ENCODE measurements at places on chromosomes 3 and 15. TPM values are rescaled to one million over a fixed set of nuclear protein-coding genes. Genes with fewer than 3 reads are reported as not detected.

DNA sequence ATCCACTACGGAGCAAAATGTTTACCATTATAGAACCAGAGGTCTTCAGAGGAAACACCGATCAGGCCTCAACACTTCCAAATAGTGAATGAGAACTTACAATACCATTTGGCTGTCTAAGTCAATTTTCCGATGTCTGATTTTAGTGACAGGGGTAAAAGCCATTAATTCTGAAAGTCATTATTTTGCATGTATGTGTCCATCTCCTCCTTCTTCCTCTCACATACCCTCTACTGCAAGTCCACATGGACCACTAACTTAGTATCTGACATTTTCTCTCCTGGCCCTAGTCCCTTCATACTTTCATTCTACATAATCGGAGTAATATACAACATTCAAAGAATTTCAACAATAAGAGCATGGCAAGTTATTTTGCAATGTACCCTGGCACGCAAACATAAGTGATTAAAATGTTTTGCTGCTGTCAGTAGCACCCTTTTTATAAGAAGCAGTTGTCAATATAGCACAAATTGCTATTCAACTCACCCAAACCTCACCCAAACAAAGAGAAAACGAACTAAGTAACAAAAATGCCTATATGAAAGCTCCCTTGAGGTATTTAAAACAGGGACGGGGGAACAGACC lies 1.9 kb downstream of the TOP2B start:
- DNase-seq, result no peak

DNA sequence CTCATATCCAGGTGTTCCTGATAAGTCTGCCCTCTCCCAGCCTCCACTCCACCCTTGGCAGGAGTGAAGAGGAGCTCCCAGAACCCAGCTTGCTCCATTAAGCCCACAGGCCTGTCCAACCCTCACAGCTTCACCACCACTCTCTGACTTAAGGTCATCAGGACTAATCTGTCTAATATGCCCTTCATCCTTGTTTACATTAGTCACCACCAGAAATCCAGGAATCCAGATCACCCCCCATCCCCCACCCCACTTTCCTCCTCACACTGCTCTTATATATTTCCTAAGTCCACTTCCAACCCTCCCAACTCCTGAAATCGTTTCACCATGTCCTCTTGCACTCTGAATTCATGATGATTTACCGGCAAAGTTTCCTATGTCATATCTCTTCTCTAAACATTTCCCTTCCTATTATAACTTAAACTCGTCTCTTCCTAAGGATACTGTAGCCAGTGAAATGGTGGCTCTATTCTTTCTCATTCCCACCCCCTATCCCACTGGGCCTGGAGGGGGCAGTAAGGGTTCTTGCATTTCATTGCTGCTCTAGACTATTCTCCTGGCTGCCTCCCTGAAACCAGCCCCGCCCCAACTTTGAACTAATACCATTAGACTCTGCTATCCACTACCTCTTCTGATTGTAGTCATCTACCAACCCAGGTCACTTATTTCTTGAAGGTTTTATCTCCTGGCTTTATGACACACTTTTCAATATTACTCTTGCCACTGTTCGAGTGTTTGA lies 43.4 kb downstream of the PPP2R3A start:
- no peak for DNase-seq

- peak; percentile 87 for DNase-seq
These were observed 1.4 kb downstream of the CRTAP start for GRCh38 chr3:33115024-33115768.

GRCh38 chr15:49145651-49146609 lies 9.5 kb downstream of the COPS2 start:
- DNase-seq, result peak; percentile 71

DNA sequence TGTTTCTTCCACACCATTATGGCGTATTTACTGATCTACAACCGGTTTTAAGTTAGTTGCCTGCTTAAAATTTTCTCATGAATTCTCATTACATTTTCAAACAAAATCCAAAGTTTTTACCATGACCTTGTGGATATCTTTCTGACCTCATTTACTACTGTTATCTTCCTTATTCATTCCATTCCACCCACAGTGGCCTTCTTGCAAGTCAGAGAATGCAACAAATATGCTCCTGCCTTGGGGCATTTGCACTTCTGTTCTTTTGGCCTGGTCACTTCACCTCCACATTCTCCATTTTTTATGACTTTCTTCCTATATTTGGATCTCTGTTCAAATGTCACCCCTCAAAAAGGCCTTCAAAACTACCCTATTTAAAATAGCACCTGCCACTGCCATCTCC lies 8.8 kb upstream of the SLC15A2 start:
- no peak for DNase-seq

DNA sequence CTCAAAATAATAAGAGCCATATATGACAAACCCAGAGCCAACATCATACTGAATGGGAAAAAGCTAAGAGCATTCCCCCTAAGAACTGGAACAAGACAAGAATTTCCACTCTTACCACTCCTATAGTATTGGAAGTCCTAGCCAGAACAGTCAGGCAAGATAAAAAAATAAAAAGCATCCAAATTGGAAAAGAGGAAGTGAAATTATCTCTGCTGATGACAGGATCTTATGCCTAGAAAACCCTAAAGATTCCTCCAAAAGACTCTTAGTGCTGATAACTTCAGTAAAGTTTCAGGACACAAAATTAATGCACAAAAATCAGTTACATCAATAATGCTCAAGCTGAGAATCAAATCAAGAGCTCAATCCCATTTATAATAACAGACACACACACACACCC lies 45.9 kb upstream of the SLC2A2 start:
- DNase-seq, result no peak

DNA sequence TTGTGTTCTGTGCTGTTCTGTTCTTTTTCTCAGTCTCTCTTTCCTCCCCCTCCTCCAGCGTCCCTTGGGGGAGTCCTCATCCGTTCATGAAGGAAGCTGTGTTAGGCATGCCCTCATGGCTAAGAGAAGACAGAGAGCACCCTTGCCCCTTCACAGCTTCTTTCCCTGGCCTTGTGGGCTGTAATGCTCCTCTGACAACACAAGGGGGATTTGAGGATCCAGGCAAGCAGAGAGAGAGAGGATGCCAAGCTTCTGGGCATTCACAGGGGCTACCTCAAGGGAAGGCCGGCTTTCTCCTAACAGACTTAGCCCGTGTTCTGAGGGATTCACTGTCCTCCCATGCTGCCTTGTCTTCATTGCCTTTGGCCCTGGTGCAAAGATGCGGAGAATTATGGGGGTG lies 389.5 kb downstream of the LRTM1 start:
- no peak for DNase-seq

DNA sequence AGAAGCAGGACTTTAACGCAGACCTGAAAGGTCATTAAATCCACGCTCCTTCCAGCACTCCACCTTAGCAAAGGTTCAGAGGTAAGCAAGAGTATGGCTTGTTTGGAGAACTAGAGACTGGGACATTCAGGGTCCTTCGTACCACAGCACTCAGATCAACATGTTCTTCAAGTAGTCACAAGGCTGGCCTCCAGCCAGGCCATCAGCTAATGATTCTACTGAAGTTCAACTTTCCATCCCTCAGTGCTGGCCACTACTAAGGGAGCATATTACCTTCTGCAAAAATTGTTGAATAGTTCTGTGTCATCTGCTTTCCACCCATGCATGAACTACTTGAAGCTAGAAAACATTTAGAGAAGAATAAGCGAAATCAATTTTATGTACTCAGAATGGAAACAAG lies 17.6 kb downstream of the CD200R1L start:
- DNase-seq, result no peak

DNA sequence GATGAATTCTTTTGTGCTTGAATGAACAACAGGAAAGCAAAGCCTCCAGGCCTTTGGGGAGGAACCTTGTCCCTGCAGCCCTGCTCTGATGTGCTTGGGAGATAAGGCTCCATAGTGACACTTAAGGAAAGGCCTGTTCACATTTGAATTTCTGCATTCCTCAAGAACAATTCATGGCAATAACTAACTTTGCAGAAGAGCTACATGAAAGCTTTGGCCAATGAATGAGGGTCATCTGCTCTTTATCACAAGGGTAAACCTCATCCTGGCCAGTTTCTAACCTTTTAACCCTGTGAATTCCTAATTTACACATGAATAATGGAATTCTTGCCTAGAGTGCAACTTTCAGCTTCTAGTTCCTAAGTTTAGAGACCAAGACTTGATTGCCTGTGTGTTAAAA lies 5.6 kb downstream of the PRTG start:
- DNase-seq, result no peak

GRCh38 chr15:60937278-60937677 lies 291.8 kb downstream of the RORA start:
- no peak for DNase-seq

GRCh38 chr3:39019299-39019698 lies 32.4 kb downstream of the SCN11A start:
- no peak for DNase-seq

DNA sequence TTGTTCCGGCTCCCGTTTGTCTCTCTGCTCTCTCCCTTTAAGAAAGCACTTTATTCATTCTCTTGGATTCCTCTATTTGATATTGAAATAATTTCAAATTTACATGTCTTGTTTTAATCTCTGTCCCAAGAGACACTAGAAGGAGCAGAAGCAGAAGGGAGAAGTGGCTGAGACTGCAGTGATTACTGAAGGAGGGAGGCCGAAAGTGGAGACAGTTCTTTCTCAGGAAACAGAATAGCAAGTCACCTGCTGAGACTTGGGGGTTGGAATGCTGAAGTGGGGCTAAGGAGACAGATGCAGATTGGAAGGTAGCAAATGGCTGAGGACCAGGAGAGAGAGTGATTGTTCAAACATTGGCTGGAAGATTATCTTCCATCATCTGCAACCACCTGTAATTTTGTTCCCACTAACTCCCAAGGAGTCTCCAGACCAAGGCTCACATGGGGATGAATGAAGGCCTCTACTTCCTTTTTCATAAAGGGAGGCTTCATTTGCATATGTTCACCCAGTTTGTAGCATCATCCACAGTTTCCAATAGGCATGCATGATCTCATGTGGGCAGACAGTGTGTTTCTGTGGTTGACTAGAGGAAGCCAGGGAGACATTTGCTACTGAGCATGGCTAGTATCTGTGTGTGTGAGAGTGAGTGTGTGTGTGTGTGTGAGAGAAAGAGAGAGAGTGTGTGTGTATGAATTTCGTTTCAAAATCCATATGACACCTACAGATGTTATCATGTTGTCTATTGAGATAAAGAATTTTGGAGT lies 24.0 kb downstream of the LTF start:
- DNase-seq, result no peak

- no peak for DNase-seq
These were observed 2.2 kb upstream of the CRTAP start for GRCh38 chr3:33111581-33111980.

DNA sequence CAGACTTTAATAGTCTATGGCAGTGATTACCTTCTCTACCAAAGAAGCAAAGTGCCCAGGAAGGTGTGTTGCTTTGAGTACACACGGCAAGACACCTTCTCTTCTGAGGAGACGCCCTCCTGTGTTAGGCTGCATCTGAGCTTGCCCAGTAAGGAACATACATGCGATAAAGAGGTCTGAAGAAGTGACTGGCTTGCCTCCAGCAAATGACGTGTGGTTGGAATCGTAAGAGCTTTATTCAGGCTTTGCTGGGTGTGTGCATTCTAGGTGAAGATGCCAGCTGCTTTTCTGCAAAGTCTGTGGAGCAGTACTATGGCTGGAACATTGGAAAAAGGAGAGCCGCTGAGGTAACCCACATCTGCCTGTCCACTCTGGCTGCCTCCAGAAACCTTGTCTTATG lies 22.4 kb downstream of the MAP6D1 start:
- peak; percentile 15 for DNase-seq

- no peak for DNase-seq
These were observed 48.0 kb upstream of the TNIK start for GRCh38 chr3:171508206-171508605.

- DNase-seq, result no peak
These were observed 73.1 kb upstream of the PRR23E start for GRCh38 chr3:127119693-127120464.

GRCh38 chr15:56598991-56599390 lies 134.1 kb upstream of the MNS1 start:
- DNase-seq, result peak; percentile 71

DNA sequence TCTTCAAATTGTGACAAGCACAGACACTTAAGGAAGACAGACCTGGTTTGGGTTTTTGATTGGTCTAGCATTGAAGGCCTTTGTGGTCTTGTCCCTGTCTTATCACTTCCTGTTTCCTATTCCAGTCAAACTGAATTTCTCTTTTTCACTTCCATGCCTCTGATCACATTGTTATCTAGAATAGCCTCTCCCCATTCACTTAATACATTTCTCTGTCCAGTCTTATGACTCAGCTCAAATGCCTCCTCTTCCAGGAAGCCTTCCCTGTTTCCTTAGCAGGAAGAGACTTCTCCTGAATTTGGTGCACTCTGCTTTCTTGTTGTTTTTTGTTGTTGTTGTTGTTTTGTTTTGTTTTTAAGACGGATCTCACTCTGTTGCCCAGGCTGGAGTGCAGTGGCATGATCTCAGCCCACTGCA lies 45.5 kb downstream of the LIMD1 start:
- no peak for DNase-seq

DNA sequence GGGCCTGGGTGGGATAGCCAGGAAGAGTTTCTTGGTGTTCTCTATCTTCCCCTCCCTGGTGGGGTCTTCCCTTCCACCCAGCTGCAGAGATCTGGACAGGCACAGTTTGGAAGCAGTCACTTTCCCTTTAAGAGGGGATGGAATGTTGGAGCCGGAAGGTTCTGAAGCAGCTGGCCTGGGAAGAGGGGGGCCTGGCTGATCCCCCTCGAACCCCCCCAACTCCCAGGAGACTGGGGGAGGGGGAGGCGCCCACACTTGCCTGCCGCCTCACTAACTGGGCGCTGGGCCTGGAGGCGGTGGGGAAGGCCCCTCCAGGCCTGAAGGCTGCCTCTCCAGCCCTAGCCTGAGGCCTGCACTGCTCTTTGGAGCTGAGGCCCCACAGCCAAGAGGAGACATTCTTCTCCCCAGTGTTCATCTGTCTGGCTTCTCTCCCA lies 1.4 kb downstream of the DVL3 start:
- no peak for DNase-seq

DNA sequence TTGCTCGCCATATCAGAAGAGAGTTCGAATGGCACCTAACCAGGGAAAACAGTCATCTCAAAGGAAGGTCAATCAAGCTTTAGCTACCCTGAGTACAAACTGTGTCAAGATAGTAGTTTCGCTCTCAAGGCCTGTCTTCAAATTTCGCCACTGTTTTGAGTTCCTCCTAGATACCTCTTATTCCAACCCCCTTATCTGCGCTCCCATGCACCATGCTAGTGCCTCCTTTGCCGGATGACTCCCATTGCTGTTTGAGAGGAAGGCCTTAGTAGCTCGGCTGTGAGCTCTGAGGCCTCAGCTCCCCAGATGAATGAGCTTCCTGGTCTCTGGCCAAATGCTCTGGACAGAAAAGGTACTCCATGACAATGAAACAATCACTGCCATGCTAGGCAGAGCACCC lies 256.0 kb downstream of the ULK4 start:
- DNase-seq, result no peak

- DNase-seq, result no peak
These were observed 36.1 kb upstream of the PYDC2 start for GRCh38 chr3:191424881-191425280.

GRCh38 chr3:67578416-67578815 lies 76.0 kb downstream of the SUCLG2 start:
- DNase-seq, result no peak

Gene MAP6D1
- 0.90 TPM for total RNA-seq

Gene KLHL6
- under 0.01 TPM for total RNA-seq

Gene P2RY13
- not detected for total RNA-seq

Gene ZNF660
- 0.26 TPM for total RNA-seq

Gene RTP4
- 0.13 TPM for total RNA-seq

Gene FAM174B
- total RNA-seq, result 4.6 TPM

Gene RPP14
- 20.3 TPM for total RNA-seq

Gene ZNF639
- 31.4 TPM for total RNA-seq

Gene DUOX1
- 13.2 TPM for total RNA-seq

Gene MEIS2
- 10.9 TPM for total RNA-seq
